ENCODE measurements at places on chromosomes 7 and 10.

GRCh38 chr10:4459531-4459930, 366.5 kb upstream of the AKR1E2 start:
- no peak for DNase-seq

GRCh38 chr10:25023278-25023677, 6.9 kb downstream of the THNSL1 start:
- no peak for DNase-seq

DNA sequence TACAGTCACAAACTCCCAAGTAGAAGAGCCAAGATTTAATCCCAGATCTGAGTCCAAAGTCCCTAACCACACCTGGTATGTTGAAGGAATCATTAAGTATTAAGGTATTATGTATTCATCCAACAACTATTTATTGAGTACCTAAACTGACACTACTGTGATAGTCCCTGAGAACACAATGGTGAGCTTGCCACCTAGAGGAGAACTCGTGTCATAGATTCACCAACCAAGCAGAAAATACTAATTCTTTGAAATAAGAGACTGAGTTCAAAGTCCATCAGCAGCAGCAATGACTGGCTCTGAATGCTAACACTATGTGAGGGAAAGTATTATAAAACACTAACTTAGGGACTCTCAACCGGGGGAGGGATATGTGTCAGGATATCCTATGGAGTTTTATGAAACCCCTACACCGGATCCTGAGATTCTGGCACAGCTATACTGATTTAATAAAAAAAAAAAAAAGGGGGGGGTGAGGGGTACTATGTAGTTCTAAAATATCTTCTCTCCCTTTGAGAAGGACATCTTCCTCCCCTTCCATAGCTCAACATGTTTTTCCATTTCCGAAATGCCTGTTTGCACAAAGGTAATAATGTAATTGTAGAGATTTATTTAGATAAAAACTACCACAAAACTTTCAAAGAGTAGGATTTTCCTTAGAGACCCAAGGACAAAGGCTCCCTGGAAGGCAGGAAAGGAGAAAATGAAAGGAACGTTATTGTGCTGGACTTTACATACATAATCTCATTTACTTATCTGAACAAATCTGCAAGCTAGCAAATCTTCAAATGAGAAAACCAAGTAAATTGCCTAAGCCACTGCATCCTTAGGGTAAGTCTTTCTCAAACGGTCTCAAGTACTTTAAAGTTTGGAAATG, 1.6 kb downstream of the NCOA4 start:
- DNase-seq = peak; percentile 48

GRCh38 chr10:71980181-71981014, 16.2 kb downstream of the CHST3 start:
- DNase-seq = no peak

DNA sequence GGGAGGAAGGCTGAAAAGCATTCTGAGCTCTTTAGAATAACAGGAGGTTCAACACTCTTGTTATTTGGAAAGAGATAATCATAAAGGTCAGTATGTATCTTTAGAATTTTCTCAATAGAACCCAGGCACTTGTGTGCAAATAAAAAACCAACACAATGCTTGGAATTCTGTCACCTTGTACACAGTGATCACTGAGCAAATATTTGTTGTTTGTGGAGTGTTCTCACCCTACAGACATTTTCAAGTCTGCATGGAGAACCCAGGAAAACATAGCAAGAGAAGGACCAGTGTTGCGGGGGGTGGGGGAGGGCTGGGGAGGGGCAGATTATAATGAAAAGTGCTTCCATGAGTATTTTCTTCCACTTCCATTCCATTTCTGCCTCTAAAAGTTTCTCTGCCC, 87.4 kb downstream of the FAM107B start:
- no peak for DNase-seq

DNA sequence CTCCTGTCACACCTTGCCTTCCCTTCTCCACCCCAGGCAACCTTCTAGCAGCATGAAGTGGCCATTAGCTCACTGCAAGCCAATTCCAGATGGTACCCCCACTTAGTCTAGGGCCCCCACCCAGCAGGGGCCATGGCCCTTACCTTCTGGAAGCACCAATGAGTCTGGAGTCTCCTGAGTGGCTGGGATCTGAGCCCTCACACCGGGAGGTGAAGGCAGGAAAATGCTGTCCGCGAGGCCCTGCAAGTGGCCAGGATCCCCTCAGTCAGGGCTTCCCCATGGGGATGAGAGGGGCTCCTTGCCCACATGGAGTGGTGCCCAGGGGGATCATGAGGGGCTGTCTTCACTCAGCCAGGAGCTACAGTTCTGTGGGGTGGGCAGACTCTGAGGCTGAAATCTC, 4.6 kb downstream of the AQP1 start:
- DNase-seq = no peak

DNA sequence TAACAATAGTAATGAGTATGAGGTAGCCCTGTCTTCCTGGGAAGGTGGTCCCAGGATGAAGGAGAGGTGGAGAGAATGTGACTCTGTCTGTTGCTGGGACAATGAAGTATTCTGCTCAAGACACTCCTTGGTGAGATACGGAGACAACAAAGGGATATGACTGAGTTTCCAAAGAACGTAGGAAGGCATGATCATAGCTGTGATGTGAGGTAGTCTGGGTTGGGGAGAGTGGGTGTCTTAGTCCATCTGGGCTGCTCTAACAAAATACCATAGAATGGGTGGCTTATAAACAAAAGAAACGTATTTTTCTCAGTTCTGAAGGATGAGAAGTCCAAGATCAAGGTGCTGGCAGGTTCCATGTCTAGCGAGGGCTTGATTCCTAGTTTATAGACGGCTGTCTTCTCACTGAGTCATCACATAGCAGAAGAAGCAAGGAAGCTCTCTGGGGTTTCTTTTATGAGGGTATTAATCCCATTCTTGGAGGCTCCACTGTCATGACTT, 84.9 kb upstream of the RHOBTB1 start:
- DNase-seq = no peak

- DNase-seq = no peak
These were observed 788 bp upstream of the CACNA2D1 start for GRCh38 chr7:82444220-82444909.

GRCh38 chr7:96297876-96298275, 24.0 kb downstream of the SLC25A13 start:
- DNase-seq = no peak

DNA sequence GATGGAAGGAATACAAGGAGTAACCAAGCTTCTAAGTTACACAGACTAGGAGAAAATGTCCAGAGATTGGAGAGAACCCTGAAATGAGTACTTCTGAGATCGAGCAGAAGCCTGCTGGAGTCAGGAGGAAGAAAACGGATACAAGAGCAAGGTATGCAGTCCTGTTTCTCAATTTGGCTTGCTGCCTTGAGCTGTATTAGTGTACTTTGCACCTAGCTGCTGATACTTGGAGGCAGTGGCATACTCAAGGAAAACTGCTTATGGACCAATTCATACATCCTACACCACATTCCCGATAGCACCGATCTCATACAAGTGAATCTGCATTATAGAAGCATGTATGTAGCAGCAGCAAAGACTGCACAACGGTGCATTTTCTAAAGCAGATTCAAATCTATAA, 14.4 kb downstream of the PIP4K2A start:
- DNase-seq = no peak

DNA sequence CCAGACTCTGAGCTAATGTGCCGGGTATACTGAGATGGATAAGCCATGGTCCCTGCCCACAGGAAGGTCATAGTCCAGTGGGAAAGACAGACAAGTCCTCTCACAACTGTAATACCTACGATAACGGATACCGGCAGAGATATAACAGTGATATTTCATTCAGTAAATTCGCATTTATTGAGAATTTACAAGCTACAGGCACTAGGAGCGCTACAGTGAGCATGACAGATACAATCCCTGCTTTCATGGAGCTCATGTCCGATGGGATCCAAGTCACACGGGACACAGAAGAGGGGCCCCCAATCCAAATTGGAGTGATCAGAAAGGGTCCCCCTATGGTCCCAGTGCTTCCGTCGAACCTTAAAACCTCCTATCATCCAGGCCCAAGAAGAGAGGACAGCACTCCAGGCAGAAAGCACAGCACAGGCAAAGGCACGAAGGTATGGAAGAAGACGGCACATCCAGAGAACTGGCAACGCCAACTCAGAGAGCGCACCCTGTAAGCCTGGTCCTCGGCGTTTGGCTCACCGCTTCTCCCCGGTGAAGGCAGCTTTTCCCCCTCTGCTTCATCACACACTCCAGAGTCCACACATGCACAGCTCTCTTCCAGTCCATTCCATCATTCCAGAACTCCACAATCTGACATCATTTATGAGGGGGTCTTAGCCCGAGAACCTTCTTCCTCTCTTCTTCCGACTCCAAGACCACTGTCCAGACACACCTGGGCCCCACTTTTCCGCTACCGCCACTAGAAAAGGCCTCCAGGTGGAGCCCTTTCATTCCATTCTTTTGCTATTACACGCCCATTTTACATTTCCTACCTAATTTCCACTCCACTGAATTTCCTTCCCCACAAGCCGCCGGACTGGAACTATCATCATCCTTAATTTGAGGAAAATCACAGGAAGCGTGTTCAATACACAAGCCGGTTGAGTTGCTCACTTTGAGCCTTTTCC, 47.8 kb upstream of the NKX2-3 start:
- DNase-seq = no peak

DNA sequence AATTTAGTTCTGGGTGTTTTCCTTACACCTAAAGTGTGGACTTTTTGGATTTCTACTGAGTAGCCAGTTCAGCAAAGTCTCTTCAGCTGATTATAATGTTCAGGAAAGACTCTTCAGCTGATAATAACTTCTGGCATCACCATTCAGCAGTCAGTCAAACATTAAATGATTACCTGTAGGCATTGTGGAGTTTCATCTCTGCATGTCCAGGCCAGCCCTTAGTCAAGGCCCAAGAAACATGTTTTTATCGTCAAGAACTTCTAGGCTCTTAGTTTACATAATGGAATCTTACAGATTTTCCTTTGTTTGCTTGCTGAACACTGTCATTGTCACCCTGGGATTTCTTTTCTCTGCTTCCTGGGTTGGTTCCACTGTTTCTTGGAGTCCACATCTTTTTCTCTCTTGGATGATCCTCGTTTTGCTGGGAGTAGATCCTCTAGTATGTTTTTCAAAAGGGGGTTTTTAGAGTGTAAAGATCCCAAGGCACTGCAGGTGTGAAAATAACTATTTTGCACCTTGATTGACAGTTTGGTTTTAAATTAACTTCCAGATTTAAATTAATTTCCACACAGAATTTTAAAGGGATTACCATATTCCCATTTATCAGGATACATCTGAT, 24.2 kb downstream of the CCM2 start:
- no peak for DNase-seq

- no peak for DNase-seq
These were observed 32.2 kb upstream of the COL13A1 start for GRCh38 chr10:69769395-69769992.

DNA sequence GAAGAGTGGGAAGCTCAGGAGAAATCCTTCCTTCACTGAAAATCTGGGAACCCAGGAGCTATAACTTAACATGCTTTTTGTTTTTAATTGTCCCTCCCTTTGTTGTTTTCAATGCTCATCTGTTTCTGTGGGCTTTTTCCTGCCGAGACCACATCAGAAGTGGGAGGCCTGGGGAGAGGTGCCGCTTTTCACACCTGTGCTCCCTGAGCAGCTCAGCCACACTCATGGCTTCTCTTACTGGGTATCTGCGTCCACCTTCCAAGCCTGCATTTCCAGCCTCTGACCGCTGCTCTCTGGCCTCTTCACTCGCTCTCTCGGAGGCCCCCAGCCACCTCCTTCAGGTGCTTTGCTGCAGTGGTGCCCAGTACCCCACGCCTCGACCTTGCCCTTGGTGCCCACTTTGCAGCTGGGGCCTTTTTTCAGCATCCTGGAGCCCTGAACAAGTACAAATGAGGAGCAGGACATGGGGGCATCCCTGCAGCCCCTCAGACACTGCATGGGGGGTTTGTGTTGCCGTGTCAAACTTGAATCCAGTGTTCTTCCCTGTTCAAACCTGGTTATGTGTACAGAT, 9.9 kb downstream of the C7orf57 start:
- DNase-seq = no peak

- no peak for DNase-seq
These were observed 296.1 kb downstream of the CDK14 start for GRCh38 chr7:90892213-90892612.

GRCh38 chr7:11193131-11193867, 219.6 kb downstream of the PHF14 start:
- DNase-seq = no peak

GRCh38 chr7:135964274-135964673, 12.9 kb downstream of the MTPN start:
- DNase-seq = no peak

Measured in GM12864 (cell line).